ENCODE measurements at places on chromosomes 5 and 9.

DNA sequence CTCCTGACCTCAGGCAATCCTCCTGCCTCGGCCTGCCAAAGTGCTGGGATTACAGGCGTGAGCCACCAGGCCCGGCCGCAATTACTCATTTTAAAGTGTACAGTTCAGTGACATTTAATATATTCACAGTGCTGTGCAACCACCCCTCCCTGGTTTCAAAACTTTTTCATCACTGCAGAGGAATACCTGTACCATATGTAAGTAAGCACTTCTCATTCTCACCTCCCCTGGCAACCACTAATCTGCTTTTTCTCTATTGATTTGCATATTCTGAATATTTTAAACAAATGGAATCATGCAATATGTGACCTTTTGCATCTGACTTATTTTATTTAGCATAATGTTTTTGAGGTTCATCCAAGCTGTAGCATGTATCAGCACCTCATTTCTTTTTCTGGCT lies 21.3 kb upstream of the KIAA1958 start:
- no peak for DNase-seq

DNA sequence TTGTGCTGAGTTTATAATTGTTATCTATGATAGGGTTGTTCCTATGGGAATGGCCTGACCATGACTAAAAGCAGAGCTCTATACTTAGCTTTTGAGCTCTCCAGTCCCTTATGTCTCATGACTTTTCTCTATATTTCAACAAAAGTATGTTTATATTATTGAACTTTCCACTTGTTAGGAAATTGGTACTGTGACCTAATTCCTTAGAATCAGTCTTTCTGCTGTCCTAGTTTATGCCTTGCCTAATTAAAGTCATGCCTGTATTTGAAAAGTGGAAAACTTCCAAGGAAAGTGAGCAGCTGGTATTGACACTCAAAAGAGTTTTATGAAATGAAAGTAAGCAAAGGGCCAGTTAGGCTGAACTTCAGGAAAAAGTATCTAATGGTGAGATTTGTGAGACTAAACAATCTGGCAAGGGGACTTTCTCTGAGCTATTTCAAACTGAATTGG lies 68.6 kb downstream of the XRCC4 start:
- DNase-seq: no peak

DNA sequence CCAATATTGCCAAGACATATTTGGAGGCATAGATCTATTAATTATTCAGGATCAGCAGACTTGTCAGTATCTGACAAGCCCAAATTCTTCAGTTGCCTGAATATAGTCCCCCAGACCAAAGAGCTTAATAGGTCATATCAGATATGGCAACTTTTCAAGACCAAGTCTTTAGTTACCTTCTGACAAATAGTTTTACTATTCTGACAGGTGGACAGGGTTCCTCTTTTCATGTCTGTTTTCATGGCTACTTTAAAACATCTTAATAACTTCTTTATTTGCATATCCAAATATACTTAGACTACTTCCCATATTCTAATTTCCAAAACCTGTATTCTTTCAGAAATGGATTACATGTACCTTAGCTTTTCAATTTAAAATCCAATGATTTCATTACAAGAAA lies 65.4 kb downstream of the AUH start:
- no peak for DNase-seq

GRCh38 chr5:100542086-100542485 lies 6.9 kb downstream of the FAM174A start:
- DNase-seq: no peak

DNA sequence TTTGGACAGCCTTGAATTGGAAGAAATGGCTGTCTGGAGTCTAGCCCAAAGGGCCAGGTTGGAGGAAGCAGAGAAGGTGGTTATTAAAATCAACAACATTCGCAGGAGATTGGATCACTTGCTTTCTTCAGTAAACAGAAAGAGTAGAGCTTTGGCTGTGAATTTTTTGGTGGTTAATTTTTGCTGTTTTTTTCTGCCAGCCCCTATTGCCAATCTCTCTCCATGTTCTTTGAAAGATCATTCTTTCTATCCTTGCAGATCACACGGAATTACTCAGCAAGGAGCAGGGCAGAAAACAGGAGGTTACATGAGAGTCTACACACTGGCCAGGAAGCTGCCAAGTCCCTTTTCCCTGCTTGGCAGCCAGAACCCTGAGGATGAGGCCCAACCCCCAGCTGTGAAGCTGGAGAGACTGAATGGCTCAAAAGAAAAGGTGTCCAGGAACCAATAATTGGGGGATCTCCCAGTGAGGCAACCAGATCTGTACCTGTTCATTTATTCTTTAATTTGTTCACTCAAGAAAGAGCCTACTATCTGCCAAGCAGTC lies 13.0 kb downstream of the GLRX start:
- DNase-seq: no peak

GRCh38 chr5:39301406-39301805 lies 62.9 kb downstream of the C9 start:
- DNase-seq: no peak

DNA sequence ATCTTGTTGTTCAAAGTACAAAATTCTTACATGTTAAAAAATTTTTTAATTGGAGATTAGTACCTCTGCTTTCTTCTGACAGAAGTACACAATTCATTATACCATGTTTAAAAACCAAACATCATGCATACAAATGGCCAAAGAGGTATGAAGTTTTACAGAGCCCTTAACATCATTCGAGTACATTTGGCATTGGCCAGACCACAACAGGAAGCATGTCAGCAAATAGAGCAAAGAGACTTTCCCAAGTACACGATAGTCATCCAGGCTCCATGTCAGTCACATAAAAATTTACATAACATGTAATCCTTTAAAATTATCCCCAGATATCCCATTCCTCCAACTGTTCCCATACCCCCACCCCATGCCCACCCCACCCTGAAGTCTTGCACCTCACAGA lies 22.5 kb downstream of the HMGCS1 start:
- no peak for DNase-seq

GRCh38 chr5:103407402-103407801 lies 148.8 kb downstream of the MACIR start:
- no peak for DNase-seq

- no peak for DNase-seq
These were observed 451.1 kb downstream of the EBF1 start for GRCh38 chr5:158648631-158649030.

- no peak for DNase-seq
These were observed 50.3 kb downstream of the SEMA6A start for GRCh38 chr5:116524051-116524904.

DNA sequence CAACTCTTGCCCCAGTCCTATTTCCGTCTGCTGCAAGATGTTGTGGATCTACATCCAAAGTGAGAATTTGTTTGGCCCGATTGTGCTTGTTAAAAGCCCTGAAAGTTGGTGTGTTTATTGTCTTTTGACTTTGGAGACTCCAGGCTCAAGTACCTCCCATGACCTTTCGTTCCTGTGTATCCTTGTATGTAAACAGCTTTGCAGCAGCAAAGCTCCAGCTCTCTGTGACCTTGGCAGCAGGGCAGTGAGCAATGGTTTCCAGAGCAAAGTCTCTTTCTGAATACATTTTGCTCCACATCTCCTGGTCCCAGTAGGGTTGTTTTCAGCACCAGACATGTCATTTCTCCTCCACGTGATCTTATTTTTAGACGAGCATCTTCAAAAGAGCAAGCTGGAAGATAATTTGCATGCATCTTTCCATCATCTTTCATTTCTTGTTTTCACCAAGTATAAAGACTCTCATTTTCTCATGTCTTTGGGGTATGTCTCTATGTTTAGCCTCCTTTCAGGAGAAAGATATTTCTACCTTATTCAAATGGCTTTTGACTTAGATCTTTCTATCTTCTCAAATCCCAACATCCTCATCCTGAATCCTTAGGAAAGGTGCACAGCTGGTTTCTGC lies 68.1 kb upstream of the ERCC6L2 start:
- no peak for DNase-seq

DNA sequence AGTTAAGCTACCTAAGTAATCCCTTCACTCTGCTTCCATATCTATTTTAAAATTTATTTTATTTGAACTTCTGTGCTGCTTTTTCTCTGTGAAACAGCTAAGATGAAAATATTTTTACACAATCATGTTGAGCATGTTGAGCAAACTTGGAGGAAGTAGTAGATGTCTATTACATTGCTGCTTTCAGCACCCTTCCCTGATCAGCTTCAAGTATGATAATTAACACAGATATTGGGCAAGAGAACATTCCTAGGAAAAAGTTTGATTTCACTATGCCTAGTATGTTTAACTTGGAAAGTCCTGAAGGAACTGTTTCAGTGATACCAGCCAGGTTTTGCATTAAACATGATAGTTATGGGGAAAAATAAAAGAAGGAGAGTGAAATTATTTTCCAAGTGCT lies 283.6 kb downstream of the ELAVL2 start:
- no peak for DNase-seq

DNA sequence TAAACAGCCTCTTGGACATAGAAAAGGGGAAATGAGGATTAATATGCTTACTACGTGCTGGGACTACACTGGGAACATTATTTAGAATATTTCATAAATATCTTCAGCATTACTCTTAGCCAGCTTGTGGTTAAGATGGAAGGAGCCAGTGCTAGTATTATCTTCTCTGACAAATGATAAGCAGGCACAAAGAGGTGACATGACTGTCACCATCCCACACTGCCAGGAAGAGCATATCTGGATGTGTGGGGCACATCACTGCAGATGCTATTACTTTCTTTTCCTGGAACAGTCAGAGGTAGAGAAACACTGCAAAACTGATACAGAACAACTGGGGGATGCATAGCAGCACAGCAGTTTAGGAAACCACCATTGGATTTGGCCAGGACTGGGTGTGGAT lies 281.0 kb upstream of the TNC start:
- DNase-seq: no peak

- DNase-seq: no peak
These were observed 3.3 kb downstream of the ASTN2 start for GRCh38 chr9:117411547-117411946.

DNA sequence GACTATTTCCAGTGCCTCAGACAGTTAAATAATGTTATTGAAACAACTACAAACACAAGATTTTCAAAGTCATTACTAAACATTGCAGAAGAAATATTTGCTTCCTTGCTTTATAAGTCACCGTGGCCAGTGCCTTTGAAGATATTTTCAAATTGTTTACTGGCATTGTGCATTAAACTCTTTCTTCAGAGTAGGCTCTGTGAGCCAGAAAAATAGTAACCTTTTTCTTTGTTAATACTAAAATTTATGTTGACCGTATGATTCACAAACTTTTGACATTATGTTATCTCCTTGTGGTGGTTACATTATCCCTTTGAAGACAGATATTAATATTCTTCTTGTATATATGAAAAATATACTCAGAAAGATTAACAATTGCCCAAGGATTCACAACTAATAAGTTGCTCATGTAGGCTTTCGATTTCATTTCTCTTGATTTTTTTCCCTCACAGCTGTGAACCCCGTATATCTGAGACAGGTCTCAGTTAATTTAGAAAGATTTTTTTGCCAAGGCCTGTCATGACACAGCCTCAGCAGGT lies 140.1 kb downstream of the NR3C1 start:
- no peak for DNase-seq
